ENCODE measurements at places on chromosomes 5 and 9. TPM values are rescaled to one million over a fixed set of nuclear protein-coding genes. Genes with fewer than 3 reads are reported as not detected.

- DNase-seq, result no peak
Observed at GRCh38 chr5:37823433-37824152, 16.2 kb downstream of the GDNF start.

GRCh38 chr9:124769549-124770358, 1.4 kb downstream of the NR6A1 start:
- no peak for DNase-seq

DNA sequence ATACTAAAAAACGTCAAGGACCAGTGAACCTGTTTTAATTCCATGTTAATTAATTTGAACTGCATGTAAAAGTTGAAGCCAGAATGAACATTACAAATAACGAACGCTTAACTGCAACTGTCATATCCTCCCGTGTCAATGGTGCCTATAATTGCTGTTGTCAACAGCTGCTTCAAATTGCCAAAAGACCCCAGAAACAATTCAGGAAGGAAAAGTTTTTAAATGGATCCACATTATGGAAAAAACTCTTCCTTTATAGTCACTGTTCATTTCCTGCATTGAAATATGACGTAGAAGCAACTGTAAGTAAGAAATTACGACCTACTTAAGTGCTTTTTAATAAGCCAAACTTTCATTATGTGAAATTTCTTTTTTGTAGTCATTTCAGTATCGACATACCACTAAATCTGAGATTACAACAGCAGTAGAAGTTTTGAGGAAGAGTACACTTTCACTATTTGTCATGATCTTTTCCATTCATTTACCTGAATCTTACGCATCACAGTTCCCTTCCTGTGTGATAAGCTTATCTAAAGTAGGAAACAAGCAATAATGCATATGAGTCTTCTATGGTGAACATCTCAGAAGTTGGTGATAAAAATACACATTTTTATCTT, 37.8 kb downstream of the MEF2C start:
- no peak for DNase-seq

GRCh38 chr5:58018016-58018415, 441.9 kb downstream of the PLK2 start:
- no peak for DNase-seq

GRCh38 chr9:88932766-88933165, 58.5 kb upstream of the S1PR3 start:
- DNase-seq, result no peak

DNA sequence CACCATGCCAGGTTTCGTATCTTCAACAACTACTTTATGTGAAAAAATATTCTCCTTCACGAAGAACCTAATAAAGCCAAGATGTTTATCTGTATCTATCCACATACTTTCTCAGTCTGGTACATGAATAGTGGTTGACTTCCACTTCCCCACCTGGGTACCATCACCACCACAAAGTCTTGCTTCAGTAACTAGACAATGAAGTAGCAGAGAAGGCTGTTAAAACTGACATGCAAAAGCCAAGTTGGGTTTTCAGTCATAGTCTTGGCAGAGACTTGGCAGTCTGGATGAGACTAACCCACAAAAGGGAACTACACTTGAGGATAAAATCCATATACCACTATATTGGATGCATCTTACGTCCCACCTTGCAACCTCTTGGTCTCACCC, 5.0 kb downstream of the P4HA2 start:
- DNase-seq, result no peak

DNA sequence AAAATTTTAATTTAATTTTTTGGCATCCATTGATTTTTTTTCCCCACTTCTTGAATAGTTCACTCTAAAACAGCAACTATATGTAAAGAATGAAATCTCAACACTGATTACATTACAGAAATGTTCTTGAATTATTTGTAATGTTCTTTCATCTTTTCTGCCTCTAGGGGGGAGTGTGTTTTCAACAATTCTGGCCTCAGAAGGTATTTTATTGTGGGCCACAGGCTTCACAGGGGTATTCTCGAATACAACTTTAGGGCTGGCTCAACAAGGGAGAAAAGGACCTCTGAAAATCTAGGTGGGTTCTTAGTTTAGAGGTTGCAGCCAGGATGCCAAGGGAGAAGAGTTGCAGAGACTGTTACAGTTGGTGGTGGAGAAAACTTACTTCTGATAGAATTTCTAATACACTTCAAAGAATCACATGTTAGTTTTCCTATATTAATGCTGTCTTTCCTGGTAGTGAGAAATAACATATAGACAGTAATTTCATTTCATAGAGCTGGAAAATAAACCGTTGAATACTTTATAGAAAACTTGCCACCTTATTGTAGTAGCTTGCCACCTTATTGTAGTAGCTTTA, 3.6 kb upstream of the NPR3 start:
- no peak for DNase-seq

Gene TUSC1
- total RNA-seq, result 5.9 TPM

Gene SLC30A5
- 43.8 TPM for total RNA-seq

Gene CDC20B
- total RNA-seq, result 0.18 TPM

Gene NXNL2
- total RNA-seq, result 0.36 TPM

Gene PCDHA11
- 27.7 TPM for total RNA-seq

Gene ADGRD2
- 1.5 TPM for total RNA-seq
